ENCODE measurements at places on chromosomes 12 and 14.

DNA sequence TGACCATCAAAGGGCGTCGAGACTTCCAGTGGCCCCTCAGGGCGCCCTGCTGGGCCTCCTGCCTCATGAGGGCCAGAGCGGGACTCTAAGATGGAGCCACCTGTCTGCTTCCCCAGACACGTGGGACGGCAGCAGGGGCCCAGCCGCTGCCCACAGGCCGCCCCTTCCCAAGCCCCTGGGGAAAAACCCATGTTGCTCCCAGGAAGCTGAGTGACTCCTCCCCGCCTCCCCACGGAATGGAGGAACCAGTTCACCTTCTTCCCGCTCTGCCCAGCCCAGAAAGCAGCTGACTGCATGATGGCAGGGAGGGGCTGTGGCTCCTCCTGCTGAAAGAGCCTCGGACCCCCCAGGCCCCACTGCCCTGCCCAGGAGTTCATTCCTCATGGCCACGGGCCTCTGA is 14.9 kb downstream of the RAB35 start:
- no peak for DNase-seq

- DNase-seq = no peak
Measured at GRCh38 chr12:54463034-54463433, 10.4 kb downstream of the GTSF1 start.

DNA sequence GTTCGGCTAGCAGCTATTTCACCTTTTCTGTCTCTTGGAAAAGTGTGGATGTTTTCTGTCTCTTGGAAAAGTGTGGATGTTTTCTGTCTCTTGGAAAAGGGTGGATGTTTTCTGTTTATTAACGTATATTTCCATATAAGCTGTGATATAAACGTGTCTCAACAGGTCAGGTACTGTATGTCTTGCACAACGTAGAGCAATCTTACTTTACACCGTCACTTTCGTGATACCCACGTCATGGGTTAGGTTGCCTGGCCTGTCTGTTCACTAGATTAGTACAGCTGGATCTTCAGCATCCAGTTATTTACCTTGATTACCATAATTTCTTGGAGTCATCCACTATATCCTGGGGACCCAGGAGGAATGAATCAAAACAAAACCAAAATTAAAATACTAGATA is 14.1 kb downstream of the CLEC7A start:
- DNase-seq = no peak

- DNase-seq = no peak
Measured at GRCh38 chr12:5390174-5390799, 41.6 kb upstream of the NTF3 start.

DNA sequence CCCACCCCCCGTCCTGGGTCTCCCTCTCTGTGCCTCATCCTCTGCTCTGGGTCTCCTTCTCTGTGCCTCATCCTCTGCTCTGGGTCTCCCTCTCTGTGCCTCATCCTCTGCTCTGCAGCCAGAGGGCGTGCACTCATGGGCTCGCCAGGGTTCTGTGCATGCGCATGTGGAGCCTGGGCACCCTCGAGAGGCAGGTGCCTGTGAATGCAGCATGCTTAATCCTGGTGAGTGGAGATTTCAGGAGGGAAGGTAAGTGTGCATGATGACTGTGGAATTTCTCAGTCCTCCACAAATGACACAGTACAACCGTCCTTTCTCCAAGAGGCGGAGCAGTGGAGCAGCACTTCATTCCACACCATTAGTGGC is 65.2 kb downstream of the EP400 start:
- no peak for DNase-seq

All from LoVo (cell line).